ENCODE measurements at places on chromosomes 5 and 9.
A peak's percentile ranks its signal among the peaks of the same experiment; 100 is the strongest.

GRCh38 chr9:7147121-7148090 lies 389.6 kb downstream of the KDM4C start:
- no peaks in the 10 kb centered on the region for H3K36me3 ChIP-seq
- H3K27ac ChIP-seq: peak overlapping the region; percentile 87
- H3K4me3 ChIP-seq: no peak overlapping the region
- no peaks in the 10 kb centered on the region for H3K27me3 ChIP-seq
- no peaks in the 10 kb centered on the region for H3K4me1 ChIP-seq
- no peak for DNase-seq

- H3K27ac ChIP-seq: no peak overlapping the region
- no peaks in the 10 kb centered on the region for H3K36me3 ChIP-seq
- no peaks in the 10 kb centered on the region for H3K4me1 ChIP-seq
Observed at GRCh38 chr5:54792611-54793404, 192.6 kb downstream of the ESM1 start.

- no peaks in the 10 kb centered on the region for H3K27me3 ChIP-seq
- no peaks in the 10 kb centered on the region for H3K4me1 ChIP-seq
- H3K27ac ChIP-seq: peak overlapping the region; percentile 84
- H3K4me3 ChIP-seq: peak overlapping the region; percentile 35
- no peaks in the 10 kb centered on the region for H3K36me3 ChIP-seq
Observed at GRCh38 chr5:88836195-88836838, 46.7 kb downstream of the MEF2C start.

- H3K27me3 ChIP-seq: no peaks in the 10 kb centered on the region
- DNase-seq: no peak
- H3K27ac ChIP-seq: no peak overlapping the region
- no peaks in the 10 kb centered on the region for H3K4me1 ChIP-seq
- no peaks in the 10 kb centered on the region for H3K36me3 ChIP-seq
Observed at GRCh38 chr5:76046741-76047140, 36.4 kb upstream of the SV2C start.

GRCh38 chr5:58459146-58460001 lies 512 bp downstream of the PLK2 start:
- H3K36me3 ChIP-seq: peaks cover 42% of the 10 kb centered on the region
- H3K27ac ChIP-seq: peak overlapping the region; percentile 99
- H3K27me3 ChIP-seq: no peaks in the 10 kb centered on the region
- no peaks in the 10 kb centered on the region for H3K4me1 ChIP-seq

DNA sequence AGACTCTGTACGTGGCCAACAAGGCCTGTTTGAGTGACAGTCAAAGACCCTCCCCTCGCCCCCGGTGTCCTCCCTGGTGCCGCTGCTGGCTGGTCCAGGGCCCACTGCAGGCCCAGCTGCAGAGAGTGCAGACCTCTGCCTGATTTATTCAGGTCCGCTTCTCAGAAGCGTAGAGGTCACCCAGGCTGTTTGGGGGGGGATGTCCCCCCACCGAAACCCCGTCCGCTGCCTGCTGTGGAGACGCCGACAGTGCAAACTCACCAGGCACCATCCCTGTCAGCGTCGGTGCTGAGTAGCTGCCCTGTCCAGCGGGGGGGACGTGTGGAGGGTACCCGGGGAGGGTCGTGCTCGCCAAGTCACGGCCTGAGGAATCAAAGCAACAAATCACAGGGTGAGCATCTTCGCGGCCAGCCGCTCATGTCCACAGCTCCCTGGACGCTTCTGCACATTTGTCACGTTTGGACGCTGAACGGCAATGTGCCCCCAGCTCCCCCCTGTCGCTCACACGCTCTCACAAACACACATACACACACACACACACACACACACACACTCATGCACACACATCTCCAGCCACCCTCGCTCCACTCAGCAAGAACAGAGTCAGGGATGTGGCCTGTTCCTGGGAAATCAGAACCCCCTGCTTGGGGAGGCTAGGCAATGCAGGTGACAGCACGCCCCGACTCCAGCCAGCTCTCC lies 152.2 kb downstream of the PAX5 start:
- H3K4me3 ChIP-seq: no peak overlapping the region
- no peak for DNase-seq
- H3K36me3 ChIP-seq: no peaks in the 10 kb centered on the region
- H3K4me1 ChIP-seq: no peaks in the 10 kb centered on the region
